Chondrocyte (in vitro differentiated cells): ENCODE measurements at places on chromosomes 16 and 17.
A peak's percentile ranks its signal among the peaks of the same experiment; 100 is the strongest.

GRCh38 chr17:19295473-19296135, 58.4 kb downstream of the EPN2 start:
- DNase-seq = no peak

- DNase-seq = no peak
These were observed 200.2 kb downstream of the CCDC182 start for GRCh38 chr17:57544834-57545463.

- DNase-seq = no peak
These were observed 13.5 kb downstream of the SPATA32 start for GRCh38 chr17:45248132-45248957.

GRCh38 chr17:47280072-47280811, 26.6 kb downstream of the ITGB3 start:
- no peak for DNase-seq

GRCh38 chr16:11203111-11203623, 52.8 kb downstream of the SOCS1 start:
- no peak for DNase-seq

DNA sequence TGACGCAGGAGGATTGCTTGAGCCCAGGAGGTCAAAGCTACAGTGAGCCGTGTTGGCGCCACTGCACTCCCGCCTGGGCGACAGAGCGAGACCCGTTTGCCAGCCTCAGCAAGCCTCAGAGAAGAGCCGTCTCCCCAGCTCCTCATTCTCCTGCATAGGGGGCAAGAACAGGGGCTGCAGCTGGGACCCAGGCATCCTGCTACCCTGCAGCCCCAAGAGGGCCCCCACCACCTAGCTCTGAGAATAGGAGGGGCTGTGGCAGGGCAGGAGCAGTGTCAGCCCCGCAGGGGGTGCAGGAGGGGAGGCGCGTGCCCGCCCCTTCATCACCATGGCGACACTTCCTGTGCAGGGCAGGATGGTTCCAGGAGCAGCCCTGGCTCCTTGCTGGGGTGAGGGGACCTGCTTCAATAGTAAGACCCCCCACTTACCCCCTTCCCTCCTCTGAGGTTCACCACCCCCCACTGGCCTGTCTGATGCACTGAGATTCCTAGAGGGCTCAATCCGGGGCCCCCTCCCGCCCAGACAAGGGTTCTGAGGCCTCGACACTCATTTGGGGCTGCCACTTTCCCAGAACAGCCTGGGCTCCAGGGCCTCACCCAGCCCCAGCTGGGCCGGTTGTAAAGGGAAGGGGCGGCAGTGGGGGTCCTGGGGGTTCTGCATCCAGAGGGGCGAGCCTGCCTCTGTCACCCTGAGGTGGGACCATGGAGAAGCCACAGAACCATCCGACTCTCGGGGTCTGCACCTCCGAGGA, 20.2 kb downstream of the VASN start:
- peak; percentile 83 for DNase-seq

GRCh38 chr16:1474082-1474795, 589 bp downstream of the CLCN7 start:
- DNase-seq = no peak

DNA sequence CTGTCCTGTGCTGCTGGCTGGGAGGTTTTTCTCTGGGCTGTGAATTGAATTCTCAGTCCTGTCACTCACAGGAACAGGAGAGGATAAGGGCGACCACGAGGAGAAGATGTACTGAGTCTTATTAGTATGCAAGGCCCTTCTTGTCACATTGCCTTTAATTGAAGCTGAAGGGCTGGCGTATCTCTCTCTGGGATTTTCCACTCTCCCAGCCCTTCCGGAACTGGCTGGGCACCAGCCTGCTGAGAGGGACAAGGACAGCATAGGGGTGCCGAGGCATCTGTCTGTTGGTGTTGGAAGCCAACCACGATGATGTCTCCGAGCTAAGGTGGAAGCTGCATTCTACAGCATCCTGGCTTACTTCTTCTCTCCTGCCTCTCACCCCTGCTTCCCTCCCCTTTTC, 33.2 kb downstream of the GPRC5B start:
- DNase-seq = no peak

DNA sequence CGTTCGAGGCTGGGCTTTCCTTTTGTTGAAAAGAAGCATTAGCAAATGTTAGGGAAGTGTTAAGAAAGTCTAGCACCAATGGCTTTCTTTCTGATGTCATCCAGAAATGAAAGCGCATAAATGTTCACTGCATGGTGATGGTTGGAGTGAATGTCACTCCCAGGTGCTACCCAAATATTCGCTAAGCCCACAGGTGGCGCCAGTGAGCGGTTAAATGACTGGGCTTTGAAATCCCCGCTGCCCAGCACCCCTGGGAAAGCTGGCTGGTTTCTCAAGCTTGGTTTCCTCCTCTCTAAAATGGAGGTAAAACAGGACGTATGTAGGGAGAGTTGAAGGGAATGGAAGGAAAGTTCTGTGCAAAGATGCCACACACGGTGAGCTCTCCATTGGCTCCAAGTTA, 104.4 kb downstream of the IRX5 start:
- no peak for DNase-seq

DNA sequence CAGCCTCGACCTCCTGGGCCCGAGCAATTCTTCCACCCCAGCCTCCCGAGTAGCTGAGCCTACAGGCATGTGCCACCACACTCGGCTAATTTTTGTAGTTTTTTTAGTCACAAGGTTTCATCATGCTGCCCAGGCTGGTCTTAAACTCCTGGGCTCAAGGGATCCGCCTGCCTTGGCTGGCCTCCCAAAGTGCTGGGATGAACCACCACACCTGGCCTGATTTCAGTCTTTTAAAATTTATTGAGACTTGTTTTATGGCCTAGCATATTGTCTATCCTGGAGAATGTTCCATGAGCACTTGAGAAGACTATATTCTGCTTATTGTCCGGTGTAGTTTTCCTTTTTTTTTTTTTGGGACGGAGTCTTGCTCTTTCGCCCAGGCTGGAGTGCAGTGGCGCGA, 18.5 kb downstream of the DNAI2 start:
- no peak for DNase-seq

DNA sequence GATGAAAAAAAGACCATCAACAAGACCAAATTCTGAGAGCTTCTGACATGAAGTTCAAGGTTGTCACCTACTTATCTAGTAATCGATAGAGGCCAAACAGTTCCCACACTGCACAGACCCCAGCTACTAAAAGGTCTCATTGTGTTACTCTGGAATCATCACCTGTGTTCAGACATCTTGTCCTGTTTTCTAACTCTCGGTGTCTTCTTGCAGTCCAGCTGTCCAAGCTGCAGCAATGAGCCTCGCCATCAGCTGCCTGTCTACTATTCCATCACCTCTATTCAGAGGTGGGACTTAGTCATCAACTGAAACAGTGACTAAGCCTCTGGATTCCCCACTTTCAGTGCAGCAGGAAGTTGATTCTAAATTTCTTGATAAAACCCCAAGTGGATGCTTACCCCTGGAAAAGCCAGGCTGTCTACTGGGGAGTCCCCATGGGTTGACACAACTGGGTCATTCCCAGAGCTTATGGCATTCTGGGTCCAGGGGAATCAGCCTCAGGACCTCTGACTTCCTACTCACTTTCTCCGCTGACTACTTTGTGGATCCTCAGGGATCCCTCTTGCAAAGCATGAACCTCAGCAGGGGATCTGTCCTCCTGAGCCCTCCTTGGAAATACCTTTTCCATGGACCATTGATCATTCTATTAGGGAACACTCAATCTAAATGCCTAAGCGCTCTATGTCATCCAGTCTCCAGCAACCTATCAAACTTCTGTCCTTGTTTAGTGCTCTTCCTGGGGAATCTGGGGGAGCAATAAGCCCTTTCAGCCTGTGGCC, 46.5 kb downstream of the HNF1B start:
- DNase-seq = no peak

GRCh38 chr16:48956620-48957019, 325.0 kb downstream of the CBLN1 start:
- no peak for DNase-seq
